ENCODE measurements at places on chromosomes 6 and 20. TPM values are rescaled to one million over a fixed set of nuclear protein-coding genes. Genes with fewer than 3 reads are reported as not detected.

The SNX21 gene
- total RNA-seq, result 7.3 TPM

The GRM4 gene
- 0.41 TPM for total RNA-seq

The BPIFA2 gene
- not detected for total RNA-seq

The DAAM2 gene
- total RNA-seq, result 4.8 TPM

The CGAS gene
- 4.2 TPM for total RNA-seq

DNA sequence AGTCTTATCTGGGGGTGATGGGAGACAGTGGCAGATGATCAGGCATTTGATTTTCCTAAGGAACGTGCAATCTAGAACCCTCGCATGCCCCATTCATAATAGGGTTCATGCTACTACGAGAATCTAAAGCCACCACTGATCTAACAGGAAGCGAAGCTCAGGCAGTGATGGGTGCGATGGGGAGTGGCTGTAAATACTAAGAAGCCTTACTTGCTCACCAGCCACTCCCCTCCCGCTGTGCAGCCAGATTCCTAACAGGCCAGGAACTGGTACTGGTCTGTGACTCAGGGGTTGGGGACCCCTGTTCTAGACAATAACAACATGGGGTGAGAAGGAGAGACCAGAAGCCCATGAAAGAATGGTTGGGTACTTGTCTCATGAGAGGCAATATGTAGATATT, 4.5 kb downstream of the TREML4 start:
- DNase-seq, result no peak

DNA sequence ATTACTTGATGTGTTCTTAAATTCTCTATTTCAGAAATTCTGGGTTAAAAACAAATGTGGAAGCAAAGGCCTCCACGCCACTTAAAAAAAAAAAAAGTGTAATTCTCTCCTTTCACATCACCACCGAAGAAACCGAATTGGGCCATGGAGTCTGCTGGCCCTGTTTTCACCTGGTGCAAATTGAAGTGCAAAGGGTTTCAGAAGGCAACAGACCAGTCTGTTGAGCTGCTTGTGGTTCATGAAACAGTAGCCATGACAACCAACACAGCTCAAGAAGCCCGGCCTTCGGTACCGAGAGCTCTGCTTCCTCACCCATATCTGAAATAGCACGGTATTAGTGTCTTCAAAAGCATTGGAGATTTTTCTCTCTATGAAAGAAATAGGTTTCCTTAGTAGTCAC, 63.1 kb downstream of the GMPR start:
- DNase-seq, result no peak

- no peak for DNase-seq
These were observed 117.1 kb upstream of the FBXL4 start for GRCh38 chr6:99064834-99065233.

- DNase-seq, result no peak
These were observed 55.4 kb downstream of the NFATC2 start for GRCh38 chr20:51487076-51487475.

DNA sequence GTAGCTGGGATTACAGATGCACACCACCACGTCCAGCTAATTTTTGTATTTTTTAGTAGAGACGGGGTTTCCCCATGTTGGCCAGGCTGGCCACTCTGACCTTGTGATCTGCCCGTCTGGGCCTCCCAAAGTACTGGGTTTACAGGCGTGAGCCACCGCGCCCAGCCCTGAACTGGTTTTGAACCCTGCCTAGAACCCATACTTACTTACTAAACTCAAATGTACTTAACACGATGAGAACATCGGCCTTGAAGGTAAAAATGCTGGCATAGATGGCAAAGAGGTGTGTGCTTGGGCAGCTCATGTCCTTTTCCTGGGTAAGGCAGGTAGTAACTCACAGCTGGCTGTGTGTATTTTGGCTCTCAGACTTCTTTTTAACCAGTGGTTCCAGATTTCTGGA, 3.2 kb upstream of the ARMC12 start:
- DNase-seq, result no peak

- DNase-seq, result no peak
These were observed 112.1 kb upstream of the EYS start for GRCh38 chr6:65819152-65819551.

GRCh38 chr6:13472976-13473767, 14.2 kb downstream of the GFOD1 start:
- DNase-seq, result no peak

GRCh38 chr6:169975286-169975685, 223.9 kb downstream of the ERMARD start:
- DNase-seq, result no peak

DNA sequence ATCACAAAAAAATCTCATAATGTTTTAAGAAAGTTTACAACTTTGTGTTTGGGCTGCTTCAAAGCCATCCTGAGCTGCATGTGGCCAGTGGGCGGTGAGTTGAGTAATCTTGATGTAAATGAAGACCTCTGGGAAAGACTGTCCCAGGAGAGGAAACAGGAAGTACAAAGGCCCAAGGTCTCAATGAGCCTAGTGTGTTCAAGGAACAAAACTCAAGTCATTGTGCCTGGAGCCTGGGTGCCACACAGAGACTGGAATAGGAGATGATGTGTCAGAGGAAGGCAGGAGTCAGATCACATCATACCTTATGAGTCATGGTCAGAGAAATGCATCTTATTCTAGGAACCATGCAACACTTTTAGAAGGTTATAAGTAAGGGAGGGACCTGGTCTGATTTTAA, 51.5 kb downstream of the COL19A1 start:
- peak; percentile 93 for DNase-seq

DNA sequence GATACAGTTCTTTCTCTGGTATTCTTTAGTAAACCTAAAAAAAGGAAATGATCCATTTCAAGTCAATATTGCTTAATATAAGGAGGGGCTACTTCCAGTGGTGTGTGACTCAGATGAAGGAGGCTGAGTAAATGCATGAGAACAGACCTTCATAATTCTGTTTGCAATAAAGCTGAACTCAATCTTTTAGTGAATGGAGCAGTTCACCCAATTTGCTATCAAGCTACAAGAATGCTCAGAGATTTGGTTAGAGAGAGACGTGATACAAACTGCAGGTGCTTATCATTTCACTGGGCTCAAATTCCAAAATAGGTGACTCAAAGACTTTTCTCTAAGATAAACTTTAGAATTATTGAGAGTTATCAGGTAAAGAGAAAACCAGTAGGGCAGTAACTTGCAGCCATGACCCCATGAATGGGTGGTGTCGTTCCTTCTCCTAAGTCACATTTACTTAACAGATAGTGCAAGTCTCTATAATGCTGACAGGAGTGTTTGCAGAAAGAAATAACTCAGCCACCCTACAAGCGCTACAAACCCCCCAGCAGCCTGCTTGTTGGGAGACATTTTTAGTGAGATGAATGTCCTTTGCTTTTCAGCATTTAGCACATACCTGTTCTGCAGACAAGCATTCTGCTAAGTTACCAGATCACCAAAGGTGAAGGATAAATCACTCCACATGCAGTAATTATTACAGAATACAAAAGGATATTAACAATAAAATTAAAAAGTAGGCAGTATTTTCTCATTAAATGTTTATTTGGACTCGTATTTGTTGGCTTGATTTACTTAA, 16.4 kb upstream of the BLOC1S5 start:
- DNase-seq, result peak; percentile 24

- no peak for DNase-seq
These were observed 552.5 kb downstream of the HAO1 start for GRCh38 chr20:7387638-7388193.

DNA sequence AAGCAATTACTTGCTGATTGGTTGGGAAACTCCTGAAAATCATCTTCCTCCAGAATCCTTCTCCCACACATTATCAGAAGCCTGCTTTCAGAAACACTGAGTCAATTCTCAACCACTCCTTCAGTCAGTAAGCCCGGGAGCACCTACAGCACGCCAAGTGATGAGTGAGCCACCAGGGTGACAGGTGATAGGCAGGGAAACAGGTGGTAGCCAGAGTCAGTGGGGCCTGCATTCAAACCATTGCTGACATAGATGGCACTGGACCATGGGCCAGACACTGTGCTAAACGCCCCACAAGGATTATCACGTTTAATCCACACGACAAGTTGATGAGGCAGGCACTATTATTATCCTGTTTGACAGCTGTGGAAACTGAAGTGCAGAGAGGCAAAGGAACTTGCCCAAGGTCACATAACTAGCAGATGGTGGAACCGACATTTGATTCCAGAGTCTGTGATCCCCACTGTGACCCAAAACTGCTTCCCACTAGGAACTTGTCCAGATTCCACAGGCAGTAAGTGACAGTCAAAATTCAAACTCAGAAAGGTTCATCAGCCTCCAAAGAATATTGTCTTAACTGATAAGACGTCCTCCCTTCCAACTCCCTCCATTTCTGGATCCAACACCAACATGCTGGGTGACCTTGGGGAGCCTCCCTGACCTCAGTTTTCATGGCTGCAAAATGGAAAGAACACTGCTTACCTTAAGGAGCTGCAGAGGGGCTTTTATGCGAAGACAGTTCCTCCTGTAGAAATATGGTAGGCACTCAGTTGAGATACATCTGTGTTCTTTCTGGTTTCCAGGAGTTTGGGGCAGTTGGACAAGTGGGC, 23.9 kb upstream of the TOP1 start:
- DNase-seq, result peak; percentile 48

- peak; percentile 69 for DNase-seq
These were observed 46.5 kb upstream of the SNAP25 start for GRCh38 chr20:10171864-10172751.
